ENCODE measurements at places on chromosomes 3 and 15.
A peak's percentile ranks its signal among the peaks of the same experiment; 100 is the strongest.

- no peak for DNase-seq
Measured at GRCh38 chr3:28917895-28918475, 362.9 kb upstream of the RBMS3 start.

GRCh38 chr3:158458464-158458863, 112.5 kb upstream of the MLF1 start:
- DNase-seq, result no peak

- no peak for DNase-seq
Measured at GRCh38 chr3:42110631-42111030, 19.5 kb downstream of the TRAK1 start.

GRCh38 chr3:115325539-115325938, 178.5 kb upstream of the ZBTB20 start:
- DNase-seq, result no peak

DNA sequence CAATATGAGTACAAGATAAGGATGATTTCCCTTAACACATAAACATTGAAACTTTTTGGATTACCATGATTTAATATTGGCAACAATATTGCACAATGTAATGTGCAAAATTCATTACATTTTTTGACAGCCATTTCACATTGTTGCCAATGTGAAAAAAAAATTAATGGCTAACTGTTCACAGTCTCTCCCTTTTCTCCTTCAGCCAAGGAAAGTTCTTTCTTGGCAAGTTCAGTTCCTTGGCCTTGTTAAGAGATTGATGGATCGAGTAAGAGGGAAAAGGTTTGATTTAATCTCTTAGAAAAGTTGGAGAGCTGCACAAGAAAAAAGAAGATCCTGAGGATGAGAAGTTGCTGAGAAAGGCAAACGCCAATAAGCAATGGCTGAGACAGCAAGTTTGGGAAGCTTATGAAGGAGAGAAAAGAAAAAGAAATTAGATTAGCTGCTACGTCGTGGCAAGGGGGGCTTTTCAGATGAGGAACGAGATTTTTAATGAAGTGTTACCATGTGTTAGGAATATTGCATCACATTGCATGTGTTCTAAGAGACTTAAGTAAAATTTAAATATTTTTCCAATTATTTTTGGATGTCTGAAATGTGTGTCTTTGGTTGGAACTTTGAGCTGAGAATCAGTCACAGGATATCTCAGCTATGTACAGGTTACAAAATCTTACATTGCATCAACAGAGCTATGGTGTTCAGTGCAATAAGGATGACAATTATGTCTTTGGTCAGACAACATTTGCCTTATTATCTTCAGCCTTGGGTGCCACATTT, 61.4 kb upstream of the ZNF280D start:
- no peak for DNase-seq

DNA sequence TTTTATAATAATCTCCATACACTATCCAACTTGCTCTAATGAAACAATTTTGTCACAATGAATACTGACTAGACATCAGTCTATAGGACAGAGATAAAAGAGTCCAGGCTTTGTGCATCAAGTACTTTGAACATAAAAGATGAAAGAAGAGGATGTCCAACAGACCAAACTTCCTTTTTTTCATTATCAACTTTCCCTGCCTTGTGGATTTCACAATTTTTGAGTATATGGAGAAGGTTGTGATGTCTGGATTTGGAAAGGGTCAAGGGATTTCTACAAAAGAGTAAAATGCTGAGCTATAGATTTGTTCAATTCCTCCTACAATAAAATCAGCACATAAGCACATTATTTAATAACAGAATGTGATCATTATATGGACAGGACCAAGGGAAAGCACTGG, 25.7 kb downstream of the CD47 start:
- no peak for DNase-seq

GRCh38 chr3:188749830-188750229, 421.9 kb upstream of the TPRG1 start:
- DNase-seq, result no peak

GRCh38 chr3:55160241-55160983, 232.6 kb upstream of the LRTM1 start:
- peak; percentile 63 for DNase-seq

DNA sequence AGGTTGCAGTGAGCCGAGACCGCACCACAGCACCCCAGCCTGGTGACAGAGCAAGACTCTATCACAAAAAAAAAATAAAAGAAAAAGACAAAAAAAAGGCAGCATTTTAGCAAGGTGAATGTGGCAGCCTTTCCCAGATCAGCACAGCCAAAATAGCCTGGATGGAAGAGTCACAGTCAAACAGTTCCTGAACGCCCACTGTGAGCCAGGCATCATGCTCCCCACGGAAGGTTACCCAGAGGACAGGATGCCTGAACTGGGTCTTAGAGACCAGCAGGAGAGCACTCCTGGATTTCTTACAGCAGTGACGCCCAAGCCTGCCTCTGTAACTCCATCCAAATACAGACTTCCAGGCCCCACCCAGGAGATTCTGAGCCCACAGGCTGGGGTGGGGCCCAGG, 4.5 kb downstream of the XXYLT1 start:
- DNase-seq, result no peak

GRCh38 chr3:130925628-130926027, 31.7 kb downstream of the ATP2C1 start:
- DNase-seq, result peak; percentile 16

GRCh38 chr3:78633626-78634025, 1134.2 kb downstream of the ROBO1 start:
- no peak for DNase-seq

DNA sequence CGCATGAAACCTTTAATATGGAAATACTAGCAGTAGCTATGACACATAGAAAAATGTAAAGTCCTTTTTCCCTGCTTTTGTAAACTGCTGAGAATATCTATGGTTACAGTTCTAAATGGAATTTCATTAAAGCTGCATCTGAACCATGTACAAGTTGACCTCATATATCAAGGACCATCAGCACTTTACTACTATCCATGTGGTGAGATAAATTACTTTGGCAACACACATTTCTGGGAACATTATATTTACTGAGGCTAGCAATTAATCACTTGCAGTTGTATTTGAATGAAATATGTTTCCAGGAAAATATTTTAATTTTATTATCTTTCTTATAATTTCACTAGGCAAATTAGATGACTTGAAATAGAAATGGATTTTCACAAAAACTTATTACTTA, 545.5 kb downstream of the NAALADL2 start:
- DNase-seq, result no peak

DNA sequence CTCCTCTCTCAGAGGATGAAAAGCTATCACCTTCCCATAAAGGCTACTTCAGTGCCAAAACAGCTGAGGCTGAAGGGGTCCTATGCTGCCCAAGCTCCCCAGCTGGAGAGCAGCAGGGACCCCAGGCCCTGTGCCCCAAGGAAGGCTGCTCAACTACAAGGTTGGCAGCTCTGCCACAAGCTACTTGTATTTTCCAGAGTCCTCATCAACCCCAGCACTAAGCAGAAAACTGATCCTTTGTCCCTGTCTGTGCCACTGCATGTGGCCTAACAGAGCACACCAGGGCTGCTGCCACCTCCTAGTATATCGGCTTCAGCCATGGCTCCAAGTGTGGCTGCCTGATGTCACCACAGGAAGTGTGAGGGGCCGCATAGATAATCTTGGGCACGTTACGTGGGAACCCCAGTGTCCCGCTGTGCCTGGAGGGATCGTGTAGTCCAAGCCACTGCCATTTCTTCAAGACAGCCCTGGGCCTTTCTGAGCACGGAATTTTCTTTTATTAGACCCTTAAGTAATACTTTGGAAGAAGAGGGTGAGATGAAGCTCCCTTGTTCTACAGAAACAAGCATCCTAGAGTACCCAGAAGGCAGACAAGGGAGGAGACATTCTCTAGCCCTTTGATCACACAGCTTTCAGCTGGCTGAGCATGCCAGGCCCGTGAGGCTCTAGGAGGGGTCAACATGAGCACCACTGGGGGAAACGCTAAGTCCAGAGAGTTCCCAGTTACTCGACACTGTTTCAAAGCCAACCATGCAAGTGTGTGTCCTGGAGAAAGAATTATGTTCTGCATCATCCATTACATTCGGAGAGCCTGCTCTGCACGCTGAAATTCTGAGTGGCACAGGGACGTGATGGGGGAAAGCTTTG, 60.7 kb downstream of the CAPN7 start:
- DNase-seq, result no peak

DNA sequence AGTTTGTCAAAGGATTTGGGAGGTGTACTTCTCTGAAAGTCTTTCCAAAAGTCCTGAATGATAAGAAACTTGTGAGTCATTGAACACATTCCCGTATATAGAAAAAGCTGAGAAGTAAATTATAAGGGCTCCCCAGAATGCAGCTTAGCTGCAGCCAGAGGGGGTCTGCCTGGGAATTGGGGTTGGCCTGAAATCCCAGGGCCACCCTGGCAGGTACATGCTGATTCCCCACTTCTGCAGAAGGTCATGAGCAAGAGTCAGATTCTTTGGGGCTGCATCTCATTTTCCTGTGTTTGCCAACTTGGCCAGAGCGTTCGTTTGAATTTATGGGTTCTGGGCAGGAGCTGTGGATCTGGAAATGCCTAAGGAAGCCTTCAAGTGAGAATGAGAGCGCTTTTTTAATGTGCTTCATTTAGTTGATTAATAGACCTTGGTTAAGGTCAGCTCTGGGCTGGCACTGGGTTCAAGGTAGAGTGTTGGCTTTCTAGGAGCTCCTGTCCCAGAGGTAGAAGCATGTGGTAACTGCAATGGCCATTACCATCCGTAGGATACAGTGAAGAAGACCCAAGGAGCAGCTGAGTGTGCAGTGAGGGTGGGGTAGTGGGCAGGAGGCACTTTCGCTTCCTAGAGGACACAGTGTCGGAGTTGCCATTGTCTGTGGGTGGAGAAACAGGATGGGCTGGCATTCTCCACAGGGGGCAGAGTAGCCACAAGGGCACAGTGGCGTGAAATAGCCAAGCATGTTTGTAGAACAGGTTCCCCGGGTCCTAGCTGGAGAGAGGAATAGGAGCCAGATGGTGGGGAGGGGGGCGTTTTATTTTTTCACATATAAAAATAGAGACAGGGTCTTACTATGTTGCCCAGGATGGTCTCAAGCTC, 3.2 kb downstream of the SLC6A6 start:
- DNase-seq, result no peak

- DNase-seq, result no peak
Measured at GRCh38 chr15:74884428-74885223, 5.2 kb upstream of the MPI start.

DNA sequence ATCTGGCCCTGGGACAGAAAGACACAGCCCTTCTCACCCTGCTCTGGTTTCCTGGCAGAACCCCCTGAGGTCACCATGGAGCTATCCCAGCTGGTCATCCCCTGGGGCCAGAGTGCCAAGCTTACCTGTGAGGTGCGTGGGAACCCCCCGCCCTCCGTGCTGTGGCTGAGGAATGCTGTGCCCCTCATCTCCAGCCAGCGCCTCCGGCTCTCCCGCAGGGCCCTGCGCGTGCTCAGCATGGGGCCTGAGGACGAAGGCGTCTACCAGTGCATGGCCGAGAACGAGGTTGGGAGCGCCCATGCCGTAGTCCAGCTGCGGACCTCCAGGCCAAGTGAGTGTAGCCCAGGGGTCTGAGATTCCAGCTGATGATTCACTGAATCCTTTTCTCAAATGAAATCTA, 61.7 kb downstream of the BOC start:
- no peak for DNase-seq
